K562 (cell line): ENCODE measurements at places on chromosomes 11 and 22. TPM values are rescaled to one million over a fixed set of nuclear protein-coding genes. Genes with fewer than 3 reads are reported as not detected.

The PLEKHA7 gene
- 0.24 and 0.51 TPM in 2 replicates for total RNA-seq

DNA sequence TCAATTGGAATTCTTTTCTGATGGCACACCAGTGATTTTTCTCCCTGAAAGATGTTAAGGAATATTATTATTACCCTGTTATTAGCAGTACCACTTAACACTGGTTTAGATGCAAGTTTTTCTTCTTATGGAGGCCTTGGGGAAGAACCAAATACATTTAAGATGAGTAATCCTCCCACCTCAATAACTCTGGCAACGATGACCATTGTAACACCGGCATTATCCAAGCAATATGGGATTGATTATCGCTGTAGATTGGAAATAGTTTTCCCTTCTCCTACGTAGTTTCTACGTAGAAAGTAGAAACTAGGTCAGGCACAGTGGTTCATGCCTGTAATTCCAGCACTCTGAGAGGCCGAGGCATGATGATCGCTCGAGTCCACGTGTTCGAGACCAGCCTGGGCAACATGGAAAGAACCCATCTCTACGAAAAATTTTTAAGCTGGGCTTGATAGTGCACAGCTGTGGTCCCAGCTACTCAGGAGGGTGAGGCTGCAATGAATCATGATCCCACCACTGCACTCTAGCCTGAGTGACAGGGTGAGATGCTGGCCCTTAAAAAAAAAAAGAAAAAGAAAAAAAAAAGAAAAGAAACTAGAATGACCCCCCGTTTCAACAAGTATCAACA lies 45.5 kb downstream of the PACSIN2 start:
- no peak overlapping the region for H3K4me3 ChIP-seq
- no peaks in the 10 kb centered on the region for H3K27me3 ChIP-seq
- no peaks in the 10 kb centered on the region for H3K36me3 ChIP-seq
- no peak overlapping the region for H3K27ac ChIP-seq
- H3K4me1 ChIP-seq: peaks cover 9% of the 10 kb centered on the region

GRCh38 chr11:16933756-16934603 lies 80.2 kb downstream of the PLEKHA7 start:
- no peak overlapping the region for H3K4me3 ChIP-seq
- H3K27me3 ChIP-seq: peaks cover 29% of the 10 kb centered on the region
- no peaks in the 10 kb centered on the region for H3K4me1 ChIP-seq
- no peaks in the 10 kb centered on the region for H3K36me3 ChIP-seq
- H3K27ac ChIP-seq: no peak overlapping the region

DNA sequence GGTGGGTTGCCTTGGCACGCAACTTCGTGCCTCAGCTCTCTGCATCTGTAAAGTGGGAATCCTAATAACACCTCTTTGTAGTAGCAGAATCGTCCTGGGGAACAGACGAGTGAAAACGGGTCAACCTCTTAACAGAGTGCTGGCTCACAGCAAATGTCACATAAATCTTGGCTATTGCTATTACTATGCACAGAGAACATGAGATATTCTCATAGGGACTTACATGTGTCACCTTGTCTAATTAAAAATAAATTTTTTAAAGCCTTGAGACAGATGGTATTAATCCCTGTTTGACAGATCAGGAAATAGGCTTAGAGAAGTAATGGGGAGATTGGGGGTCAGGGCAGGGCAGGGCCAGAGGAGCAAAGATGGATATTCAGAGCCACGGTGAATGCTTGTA lies 44.3 kb upstream of the IGSF9B start:
- no peak for DNase-seq
- H3K27me3 ChIP-seq: peaks cover 7% of the 10 kb centered on the region; the same call in 2 of the 3 replicates
- H3K36me3 ChIP-seq: no peaks in the 10 kb centered on the region
- no peak overlapping the region for H3K4me3 ChIP-seq

DNA sequence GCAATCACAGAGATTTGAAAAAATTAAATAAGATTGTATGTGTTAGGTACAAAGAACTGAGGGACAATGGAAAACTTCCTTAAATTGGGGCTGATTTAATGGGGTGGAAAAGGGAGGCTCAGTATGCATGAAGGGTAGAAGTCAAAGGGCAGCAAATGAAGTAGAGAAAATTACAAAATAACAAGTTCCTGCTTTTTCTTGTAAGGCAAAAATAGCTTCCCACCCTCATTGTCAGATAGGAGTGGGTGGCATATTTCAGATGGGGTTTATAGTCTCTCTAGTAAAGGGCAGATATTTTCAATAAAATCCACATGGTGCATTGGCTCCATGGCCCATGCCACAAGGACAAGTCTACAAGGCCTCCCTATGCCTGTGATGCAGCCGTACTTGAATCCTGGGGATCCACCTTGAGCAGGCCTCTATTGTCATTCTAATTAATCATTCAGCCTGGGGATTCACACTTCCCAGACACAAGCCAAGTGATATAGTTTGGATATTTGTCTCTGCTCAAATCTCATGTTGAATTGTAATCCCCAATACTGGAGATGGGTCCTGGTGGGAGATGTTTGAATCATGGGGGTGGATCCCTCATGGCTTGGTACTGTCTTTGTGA lies 36.7 kb upstream of the SESN3 start:
- no peak for DNase-seq
- H3K4me3 ChIP-seq: no peak overlapping the region
- H3K27me3 ChIP-seq: no peaks in the 10 kb centered on the region

DNA sequence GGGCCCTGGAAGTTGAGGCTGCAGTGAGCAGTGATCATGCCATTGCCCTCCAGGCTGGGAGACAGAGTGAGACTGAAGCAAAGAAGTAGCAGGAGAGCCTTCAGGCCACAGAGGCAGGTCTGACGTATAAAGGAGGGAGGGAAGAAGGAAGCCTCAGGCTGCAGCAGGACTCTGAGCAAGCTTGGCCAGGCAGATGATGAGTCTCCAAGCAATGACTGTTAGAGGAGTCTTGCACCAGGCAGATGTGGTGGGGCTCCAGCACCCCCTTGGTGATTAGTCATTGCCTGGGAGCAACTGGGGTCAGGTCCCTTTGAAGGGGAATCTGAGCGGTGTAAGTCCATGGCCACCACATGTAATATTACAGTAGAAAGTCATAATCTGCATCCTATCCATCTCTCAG lies 36.6 kb upstream of the NFAM1 start:
- no peak for DNase-seq
- H3K4me3 ChIP-seq: no peak overlapping the region
- no peaks in the 10 kb centered on the region for H3K27me3 ChIP-seq
- no peak overlapping the region for H3K27ac ChIP-seq
- no peaks in the 10 kb centered on the region for H3K36me3 ChIP-seq
- no peaks in the 10 kb centered on the region for H3K4me1 ChIP-seq

DNA sequence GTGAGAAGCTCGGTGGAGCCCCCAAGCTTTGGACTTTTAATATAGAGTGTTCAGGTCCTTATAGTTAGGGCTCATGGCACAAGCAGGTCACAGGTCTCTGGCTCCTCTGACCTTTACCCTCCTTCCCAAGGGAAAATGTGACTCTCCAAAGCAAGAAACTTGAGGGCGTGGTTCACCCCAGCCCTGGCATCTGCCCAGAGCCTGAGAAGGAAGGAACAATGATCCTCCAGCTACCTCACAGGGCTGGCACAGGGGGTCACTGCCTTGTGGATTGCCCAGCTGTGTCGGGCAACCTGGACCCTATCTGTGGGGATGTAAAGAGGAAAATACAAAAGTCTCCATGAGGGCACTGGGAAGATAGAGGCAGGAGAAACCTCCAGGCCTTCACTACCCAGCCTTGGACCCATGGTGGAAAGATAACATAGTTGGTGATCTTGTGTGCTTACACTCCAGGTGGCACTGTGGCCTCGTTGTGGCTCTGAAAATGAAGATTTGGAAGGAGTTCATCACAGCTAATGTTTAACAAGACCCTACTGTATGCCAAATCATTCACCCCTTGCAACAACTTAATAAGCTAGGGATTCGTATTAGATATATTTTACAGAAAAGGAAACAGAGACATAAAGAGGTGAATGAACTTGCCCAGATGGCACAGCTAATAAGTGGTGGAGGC lies 3.8 kb upstream of the ZNF195 start:
- no peak overlapping the region for H3K27ac ChIP-seq
- no peak for DNase-seq
- H3K36me3 ChIP-seq: peaks cover 57% of the 10 kb centered on the region
- peaks cover 12% of the 10 kb centered on the region; the same call in 2 of the 3 replicates for H3K4me1 ChIP-seq

DNA sequence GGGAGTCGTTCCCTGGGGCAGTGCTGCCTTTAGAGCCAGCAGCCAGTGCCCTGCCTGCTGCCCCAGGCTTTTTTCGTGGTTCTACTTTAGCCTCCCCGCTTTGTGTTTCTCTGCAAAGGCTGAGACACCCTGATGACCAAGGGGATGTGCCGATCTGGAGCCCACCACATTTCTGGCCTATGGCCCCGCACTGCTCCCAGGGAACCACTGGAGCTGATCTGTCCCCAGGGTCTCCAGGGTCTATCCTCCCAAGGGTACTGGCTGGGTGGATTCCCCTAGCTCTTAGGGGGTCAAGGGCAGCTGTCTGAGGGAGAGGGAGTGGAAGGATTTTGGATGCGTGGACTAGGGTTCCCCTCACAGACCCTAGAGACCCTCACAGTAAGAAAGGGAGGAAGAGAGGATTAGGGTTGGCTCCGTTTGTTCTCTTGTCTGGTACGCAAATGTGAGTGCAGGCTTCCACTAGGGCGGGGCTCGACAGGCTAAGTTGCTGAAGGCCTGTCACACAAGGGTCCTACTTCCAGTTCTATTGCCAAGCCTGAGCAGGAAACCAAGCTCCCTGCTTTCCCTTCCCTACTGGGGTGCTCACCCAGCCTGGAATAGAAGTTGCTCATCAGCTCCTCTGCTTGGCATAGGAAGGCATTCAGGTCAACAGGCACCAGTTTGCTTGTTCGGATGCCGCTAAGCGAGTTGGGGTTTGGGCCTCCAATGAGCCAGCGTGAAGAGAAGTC lies 19.3 kb downstream of the TREH start:
- H3K27ac ChIP-seq: no peak overlapping the region
- no peaks in the 10 kb centered on the region for H3K27me3 ChIP-seq
- H3K4me1 ChIP-seq: no peaks in the 10 kb centered on the region
- no peak for DNase-seq

DNA sequence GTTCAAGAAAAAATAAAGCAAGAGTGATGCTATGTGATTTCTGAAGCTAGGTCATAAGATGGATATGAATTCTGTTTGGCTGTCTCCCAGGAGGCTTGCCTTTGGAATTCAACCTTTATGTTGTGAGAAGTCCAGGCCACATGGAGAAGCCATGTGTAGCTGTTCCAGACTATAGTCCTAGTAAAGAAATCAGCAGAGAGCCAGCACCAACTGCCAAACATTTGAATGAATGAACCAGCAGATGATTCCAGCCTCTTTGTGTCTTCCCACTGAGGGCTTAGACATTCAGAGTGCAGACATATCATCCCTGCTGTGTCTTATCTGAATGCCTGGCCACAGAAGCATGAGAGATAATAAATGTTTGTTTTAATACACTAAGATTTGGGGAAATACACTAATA lies 1150.6 kb downstream of the DLG2 start:
- H3K4me1 ChIP-seq: no peaks in the 10 kb centered on the region
- no peak overlapping the region for H3K27ac ChIP-seq
- H3K36me3 ChIP-seq: no peaks in the 10 kb centered on the region
- no peaks in the 10 kb centered on the region for H3K27me3 ChIP-seq
- no peak overlapping the region for H3K4me3 ChIP-seq

DNA sequence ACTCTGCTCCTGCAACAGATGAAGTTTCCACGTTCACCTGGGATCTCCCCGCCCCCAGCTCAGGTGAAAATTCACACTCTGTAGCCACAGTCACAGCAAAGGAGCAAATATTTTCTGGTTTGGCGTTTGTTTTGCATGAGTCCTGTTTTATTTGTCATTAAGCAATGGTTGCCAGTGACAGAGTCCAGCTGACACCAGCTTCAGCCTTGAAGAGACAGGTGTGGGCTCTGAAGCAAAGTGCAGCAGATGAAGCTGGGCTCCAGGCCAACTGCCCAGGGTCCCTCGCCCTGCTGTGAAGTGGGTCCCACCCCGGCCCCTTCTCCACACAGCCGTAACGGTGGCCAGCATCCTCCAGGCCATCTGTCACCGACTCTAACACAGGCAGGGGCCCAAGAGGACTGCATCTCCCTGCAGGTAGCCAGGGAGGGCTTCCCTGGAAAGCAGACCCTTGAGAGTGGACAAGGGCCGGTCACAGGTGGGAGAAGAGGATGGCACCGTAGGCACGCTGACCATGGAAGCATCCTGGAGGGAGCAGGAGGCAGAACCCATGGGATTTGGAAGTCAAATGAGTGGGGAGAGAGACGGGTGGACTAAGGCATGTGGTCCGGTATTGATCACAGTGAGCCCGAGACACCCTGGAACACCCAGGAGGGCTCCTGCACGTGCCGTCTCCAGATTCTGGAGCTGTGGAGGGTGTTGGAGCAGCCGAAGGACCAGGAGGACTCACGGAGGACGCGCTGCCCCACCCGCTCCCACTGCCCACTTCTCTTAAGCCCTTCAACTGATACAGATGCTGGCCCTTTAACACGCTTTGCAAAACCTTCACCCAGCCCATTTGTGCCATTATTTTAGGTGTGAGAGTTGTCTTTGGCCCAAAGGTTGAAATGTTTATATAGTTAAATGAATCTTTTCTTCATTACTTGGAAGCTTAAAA lies 294.5 kb downstream of the BRD1 start:
- H3K36me3 ChIP-seq: peaks cover 9% of the 10 kb centered on the region; the same call in 1 of the 3 replicates
- DNase-seq: no peak
- no peaks in the 10 kb centered on the region for H3K27me3 ChIP-seq
